ENCODE measurements at places on chromosomes 16 and 17. TPM values are rescaled to one million over a fixed set of nuclear protein-coding genes. Genes with fewer than 3 reads are reported as not detected.

The B4GALNT2 gene
- not detected for total RNA-seq

The ZDHHC1 gene
- 12.6 TPM for total RNA-seq

The CLEC19A gene
- total RNA-seq: 0.99 TPM

The CDRT15L2 gene
- total RNA-seq: not detected

The SBK1 gene
- 7.7 TPM for total RNA-seq

The ULK2 gene
- 72.3 TPM for total RNA-seq

The WFIKKN1 gene
- 0.30 TPM for total RNA-seq

DNA sequence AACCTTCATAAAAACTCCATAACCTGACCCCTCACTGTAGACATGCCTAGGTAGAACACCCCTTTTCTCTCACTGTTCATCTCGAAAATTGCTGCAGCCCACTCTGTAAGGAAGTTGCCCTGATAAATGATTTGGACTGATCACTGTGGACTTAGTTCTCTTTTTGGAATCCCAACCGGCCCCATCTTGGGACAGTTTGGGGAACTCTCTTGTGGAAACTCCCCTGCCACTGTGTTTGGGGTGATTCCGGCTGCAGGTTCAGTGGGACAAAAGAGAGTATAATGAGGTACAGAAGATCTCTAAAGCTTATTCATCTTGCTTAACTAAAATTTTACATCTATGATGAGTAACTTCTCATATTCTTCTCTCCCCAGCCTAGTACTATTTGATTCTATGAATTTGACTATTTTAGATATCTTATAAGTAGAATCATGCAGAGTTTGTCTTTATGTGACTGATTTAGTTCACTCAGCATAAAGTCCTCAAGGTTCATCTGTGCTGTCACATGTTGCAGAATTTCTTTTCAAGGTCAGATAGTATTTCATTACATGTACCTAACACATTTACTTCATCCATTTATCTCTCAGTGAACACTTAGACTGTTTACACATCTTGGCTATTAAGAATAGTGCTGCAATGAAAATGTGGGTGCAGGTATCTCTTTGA, 84.9 kb downstream of the ABCA8 start:
- H3K4me3 ChIP-seq: no peak overlapping the region
- H3K27me3 ChIP-seq: no peaks in the 10 kb centered on the region
- H3K4me1 ChIP-seq: no peaks in the 10 kb centered on the region
- DNase-seq: no peak
- no peak overlapping the region for H3K27ac ChIP-seq
- no peaks in the 10 kb centered on the region for H3K36me3 ChIP-seq

DNA sequence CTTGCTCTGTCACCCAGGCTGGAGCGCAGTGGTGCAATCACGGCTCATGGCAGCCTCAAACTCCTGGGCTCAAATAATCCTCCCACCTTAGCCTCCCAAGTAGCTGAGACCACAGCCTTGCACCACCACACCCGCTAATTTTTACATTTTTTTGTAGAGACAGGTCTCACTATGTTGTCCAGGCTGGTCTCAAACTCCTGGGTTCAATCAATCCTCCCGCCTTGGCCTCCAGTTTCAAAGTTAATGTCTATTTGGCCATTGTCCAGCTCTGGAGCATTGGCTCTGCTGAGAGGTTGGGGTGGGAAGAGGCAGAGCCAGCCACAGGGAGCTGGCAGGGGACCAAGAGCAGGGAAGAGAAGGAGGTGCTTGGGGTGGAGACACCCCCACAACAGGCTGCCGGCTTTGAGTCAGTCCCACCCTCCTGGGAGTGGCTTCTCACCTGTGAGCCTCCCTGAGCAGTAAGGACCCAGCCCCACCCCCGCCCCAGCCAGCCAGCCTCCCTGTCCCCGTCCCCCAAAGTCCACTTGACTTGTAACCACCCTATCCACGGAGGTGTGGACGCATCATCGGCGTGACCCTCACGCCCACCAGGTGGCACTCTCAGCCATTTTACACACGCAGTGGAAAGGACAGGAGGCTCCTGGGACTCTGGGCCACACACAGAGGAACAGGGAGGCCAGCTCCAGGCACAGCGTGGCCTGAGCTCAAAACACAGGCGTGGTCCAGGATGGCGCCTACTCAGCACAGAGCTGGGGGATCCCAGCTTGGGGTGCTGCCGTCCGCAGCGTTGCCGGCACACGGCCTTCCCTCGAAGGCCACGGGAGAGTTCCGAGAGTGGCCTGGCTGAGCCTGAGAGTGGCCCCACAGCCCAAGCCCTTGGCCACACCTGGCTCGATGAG, 22.8 kb upstream of the PVALEF start:
- H3K27ac ChIP-seq: no peak overlapping the region
- H3K4me3 ChIP-seq: no peak overlapping the region
- no peak for DNase-seq
- peaks cover 26% of the 10 kb centered on the region for H3K36me3 ChIP-seq
- no peaks in the 10 kb centered on the region for H3K27me3 ChIP-seq

DNA sequence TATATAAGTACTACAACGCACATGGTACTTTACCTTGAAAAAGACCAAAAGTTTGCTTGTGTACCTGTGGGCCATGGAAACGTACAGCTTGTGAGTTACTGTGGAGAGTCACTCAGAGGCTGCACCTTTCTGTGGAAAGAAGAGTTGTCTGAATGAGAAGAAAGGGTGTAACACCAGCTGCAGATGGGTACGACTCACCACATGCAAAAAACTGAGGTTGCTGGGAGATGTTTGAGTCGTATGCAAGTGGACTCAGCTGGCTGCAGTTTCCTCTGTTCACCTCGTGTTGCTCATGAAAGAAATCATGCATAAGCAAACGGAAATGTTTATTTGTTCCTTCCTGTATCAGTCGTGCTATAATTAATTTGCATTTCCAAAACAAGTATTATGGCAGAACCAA, 22.4 kb upstream of the DYNLRB2 start:
- no peaks in the 10 kb centered on the region for H3K27me3 ChIP-seq
- H3K27ac ChIP-seq: no peak overlapping the region
- no peak overlapping the region for H3K4me3 ChIP-seq
- no peaks in the 10 kb centered on the region for H3K36me3 ChIP-seq
- no peak for DNase-seq

DNA sequence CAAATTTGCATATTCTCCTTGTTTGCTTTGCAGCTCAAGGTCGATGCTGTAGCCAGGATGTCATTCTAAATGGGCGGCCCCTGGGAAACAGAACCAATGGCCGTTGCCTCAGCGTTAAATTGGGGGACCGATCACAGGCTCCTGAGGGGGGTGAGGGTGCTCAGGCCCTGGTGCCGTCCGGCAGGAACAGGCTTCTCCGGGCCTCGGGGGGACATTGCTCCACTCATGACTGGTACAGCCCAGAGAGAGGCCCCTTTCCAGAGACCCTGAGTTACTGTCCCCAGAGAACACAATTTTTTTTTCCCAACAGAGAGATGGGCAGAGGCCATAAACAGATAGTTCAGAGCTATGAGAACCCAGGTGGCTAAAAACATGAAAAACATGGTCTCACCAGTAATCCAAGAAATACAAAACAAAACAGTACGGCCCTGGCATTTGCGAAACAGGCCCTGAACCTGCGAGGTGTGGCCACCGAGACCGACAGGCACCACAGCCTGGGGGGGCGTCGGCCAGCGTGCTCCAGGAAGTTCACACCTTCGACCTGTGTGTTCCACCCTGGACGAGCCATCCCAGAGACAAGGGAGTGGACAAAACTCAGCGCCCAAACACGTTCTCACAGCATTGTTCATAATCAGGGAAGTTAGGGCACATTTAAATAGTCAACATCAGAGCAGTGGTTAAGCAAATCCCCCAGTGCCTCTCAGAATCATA, 82.8 kb downstream of the METRNL start:
- H3K4me1 ChIP-seq: no peaks in the 10 kb centered on the region
- H3K27ac ChIP-seq: no peak overlapping the region

DNA sequence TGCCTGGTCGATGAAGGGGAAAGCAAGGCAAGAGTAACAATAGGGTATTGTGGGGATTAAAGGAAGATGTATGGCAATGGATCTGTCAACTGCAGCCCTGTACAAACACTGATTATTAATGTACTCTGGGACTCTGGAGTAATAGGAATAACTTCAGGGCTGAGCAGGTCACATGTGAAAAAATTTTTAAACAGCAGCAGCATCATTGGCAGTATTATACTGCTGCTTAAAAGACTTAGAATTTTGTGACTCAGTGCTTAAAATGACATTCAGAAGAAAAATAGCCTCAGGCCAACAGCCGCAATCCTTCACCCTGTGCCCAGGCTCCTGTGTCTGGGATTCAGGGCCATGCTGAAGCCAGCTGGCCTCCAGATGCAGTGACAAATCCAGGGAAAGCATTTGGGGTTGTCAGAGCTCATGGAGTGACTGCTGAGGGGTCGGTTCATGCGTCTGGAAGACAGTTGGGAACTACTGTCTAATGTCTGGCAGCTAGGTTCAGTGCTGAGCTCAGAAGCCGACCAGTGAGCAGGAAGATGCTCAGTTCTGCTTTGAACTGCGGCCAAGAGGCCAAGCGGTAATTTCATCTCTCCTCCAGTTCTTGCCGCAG, 22.2 kb downstream of the TEX2 start:
- H3K27ac ChIP-seq: peak overlapping the region; percentile 53
- no peaks in the 10 kb centered on the region for H3K27me3 ChIP-seq
- H3K36me3 ChIP-seq: no peaks in the 10 kb centered on the region
- no peak overlapping the region for H3K4me3 ChIP-seq
- no peak for DNase-seq

- H3K27ac ChIP-seq: no peak overlapping the region
- H3K4me1 ChIP-seq: no peaks in the 10 kb centered on the region
- no peaks in the 10 kb centered on the region for H3K36me3 ChIP-seq
- no peaks in the 10 kb centered on the region for H3K27me3 ChIP-seq
Measured at GRCh38 chr16:68722119-68723024, 14.7 kb upstream of the CDH1 start.

DNA sequence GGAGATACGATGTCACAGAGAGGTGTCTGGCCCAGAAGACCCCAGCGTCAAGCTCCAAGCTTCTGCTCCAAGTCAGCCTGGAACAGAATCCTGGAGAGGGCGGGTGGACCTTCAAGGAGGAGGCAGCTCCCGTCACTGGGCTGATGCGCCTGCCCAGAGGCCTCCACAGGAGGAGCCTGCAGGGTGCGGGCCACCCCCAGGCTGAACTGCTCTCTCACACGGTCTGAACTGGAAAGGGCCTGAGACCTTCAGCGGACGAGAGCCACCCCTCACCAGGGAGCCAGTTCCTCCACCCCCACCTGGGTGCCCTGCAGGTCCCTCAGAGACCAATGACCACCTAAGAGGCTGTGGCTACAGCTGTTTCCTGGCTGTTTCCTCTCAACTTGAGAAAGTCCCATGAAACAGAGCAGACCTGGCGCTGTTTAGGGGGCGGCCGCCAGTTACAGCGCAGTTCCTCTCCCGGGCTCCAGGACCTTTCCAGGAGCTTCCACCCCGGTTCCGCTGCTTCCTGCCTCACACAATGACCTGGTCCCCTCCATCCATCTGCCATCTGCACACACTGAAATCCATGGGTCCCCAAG, 36.0 kb upstream of the KLHDC4 start:
- H3K4me3 ChIP-seq: no peak overlapping the region
- no peak for DNase-seq
- no peaks in the 10 kb centered on the region for H3K27me3 ChIP-seq
- no peaks in the 10 kb centered on the region for H3K36me3 ChIP-seq
- peaks cover 9% of the 10 kb centered on the region for H3K4me1 ChIP-seq
- no peak overlapping the region for H3K27ac ChIP-seq

DNA sequence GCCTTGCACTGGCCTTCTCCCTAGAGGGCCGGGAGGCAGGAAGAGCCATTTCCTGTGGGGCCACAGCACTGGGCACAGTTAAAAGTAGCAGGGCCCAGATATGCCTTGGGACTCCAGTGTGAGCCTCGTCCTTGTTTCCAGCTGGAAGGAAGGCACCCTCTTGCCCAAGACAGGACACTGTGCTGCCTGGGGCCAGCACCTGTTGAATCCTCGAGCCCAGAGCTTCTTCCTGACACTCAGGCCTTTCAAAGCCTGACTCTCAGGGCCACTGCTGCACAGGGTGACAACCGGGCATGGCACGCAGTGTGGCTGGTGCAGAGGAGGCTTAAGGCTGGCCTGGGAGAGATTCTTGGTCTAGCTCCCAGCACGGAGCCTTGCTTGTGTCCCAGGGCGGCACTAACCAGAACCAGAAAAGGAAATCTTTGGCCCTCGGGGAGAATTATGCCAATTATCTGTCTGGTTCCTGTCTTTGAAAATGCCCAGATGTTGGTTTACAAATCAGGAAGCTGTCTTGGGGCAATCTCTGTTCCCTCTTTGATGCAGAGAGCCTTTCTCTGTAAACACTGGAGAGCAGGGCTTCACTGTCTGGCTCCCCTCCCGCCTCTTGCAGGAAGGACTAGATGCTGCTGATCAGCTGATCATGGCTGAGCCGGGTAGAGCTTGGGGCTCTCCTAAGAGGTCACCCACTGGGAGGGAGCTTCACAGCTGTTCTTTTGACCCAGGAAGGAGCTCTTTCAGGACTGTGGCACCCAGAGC, 11.1 kb downstream of the LDHD start:
- H3K4me3 ChIP-seq: no peak overlapping the region
- DNase-seq: no peak
- H3K27me3 ChIP-seq: no peaks in the 10 kb centered on the region
- peaks cover 44% of the 10 kb centered on the region for H3K4me1 ChIP-seq

GRCh38 chr17:30720013-30720471, 104.5 kb downstream of the CRLF3 start:
- peaks cover 28% of the 10 kb centered on the region for H3K36me3 ChIP-seq
- no peaks in the 10 kb centered on the region for H3K4me1 ChIP-seq
- no peak overlapping the region for H3K4me3 ChIP-seq
- DNase-seq: no peak
- no peak overlapping the region for H3K27ac ChIP-seq

DNA sequence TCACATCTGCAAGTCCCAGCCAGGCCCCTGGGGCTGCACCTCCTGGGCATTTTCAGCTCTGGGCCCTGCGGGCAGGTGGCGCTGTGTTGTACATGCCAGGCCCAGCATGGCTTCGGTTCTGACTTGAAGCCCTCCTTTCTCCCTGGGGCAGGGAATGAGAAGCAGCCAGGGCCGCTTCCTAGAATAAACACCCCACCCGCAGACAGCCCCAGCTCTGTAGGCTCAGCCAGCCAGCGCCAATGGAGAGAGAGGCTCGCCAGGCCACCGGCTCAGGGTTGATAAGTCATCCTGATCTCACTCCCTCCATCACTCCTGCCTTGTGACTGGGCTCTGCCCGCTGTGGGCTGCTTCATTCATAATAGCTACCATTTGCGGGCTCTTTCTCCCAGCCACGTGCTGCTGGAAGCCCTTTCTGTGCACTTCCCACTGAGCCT, 6.0 kb upstream of the GLIS2 start:
- peaks cover 40% of the 10 kb centered on the region for H3K4me1 ChIP-seq
- no peak overlapping the region for H3K4me3 ChIP-seq
- H3K27me3 ChIP-seq: no peaks in the 10 kb centered on the region
- no peak for DNase-seq
- H3K27ac ChIP-seq: peak overlapping the region; percentile 8
- no peaks in the 10 kb centered on the region for H3K36me3 ChIP-seq

- no peak overlapping the region for H3K4me3 ChIP-seq
- no peak for DNase-seq
- H3K27me3 ChIP-seq: no peaks in the 10 kb centered on the region
- H3K27ac ChIP-seq: no peak overlapping the region
Measured at GRCh38 chr17:50511058-50511457, 2.8 kb downstream of the MYCBPAP start.

DNA sequence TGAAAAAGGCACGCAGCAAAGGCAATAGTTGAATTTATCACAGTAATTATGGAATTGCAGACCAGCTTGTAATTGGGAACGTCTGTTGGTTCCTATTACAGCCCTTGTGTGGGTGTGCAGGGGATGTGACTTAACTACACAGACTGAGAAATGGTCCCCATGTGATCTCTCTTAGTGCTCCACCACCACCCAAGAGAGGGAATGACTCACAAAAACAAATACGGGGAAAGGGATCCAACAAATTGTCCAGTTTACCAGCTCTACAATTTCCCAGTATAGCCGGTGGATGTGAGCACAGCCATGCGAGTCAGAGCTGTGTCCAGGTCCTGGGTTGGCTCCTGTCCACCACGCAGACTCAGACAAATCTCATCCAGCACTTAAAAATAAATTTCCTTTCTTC, 337.9 kb downstream of the GRIN2A start:
- no peaks in the 10 kb centered on the region for H3K27me3 ChIP-seq
- no peak overlapping the region for H3K4me3 ChIP-seq
- no peaks in the 10 kb centered on the region for H3K36me3 ChIP-seq

Measured in spinal cord (tissue), 10 donors.